ENCODE measurements at places on chromosomes 2 and 18. TPM values are rescaled to one million over a fixed set of nuclear protein-coding genes. Genes with fewer than 3 reads are reported as not detected.

GAL3ST2 gene
- not detected for total RNA-seq

C18orf54 gene
- total RNA-seq = 3.9 TPM

MPPE1 gene
- total RNA-seq = 62.1 TPM

ALLC gene
- not detected for total RNA-seq

SCTR gene
- total RNA-seq = 13.2 TPM

HOXD10 gene
- not detected for total RNA-seq

BCS1L gene
- total RNA-seq = 26.7 TPM
